ENCODE measurements at places on chromosomes 7 and 10.
A peak's percentile ranks its signal among the peaks of the same experiment; 100 is the strongest.

GRCh38 chr10:126843299-126843934, 61.8 kb upstream of the DOCK1 start:
- DNase-seq: no peak

- DNase-seq: no peak
Measured at GRCh38 chr10:14837003-14837756, 657 bp downstream of the CDNF start.

GRCh38 chr7:37550426-37550825, 101.8 kb upstream of the ELMO1 start:
- DNase-seq: no peak

DNA sequence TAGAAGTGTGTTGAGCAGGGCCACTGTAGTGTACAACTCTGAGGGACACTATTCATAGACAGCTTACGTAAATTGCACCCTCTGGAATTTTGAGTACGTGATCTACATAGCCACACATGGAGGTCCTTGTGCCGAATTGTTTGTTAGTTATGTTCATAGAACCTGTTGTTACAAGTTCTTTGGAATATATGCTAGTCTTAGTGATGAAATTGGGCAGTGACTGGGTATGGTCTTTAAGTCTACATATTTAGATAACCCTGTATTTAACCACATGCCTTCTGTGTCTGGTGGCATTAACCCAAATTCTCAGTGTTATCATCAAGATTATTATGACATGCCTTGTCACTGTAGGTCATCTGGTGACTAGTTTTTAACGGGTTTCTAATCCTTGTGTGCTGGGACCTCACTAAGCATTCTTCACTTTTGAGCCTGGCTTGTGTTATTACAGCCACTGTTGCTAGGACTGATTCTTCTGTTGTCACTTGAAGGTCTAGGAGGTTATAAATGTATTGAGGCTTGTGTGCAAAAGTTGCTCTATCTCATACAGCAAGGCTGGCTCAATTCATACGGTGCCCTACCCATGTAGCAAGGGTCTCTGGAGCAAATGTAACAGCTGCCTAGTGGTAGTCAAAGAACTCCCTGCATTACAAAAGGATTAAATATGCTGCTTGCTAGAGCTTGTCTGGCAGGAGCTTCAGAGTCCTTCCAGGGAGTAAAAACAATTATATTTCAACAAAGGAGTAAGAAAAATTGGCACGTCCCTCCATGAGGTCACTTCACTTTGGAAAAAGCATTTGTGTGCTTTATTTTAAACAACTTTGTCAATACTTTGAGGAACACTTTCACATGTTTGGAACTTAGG, 65.4 kb downstream of the CDK14 start:
- peak; percentile 42 for DNase-seq

DNA sequence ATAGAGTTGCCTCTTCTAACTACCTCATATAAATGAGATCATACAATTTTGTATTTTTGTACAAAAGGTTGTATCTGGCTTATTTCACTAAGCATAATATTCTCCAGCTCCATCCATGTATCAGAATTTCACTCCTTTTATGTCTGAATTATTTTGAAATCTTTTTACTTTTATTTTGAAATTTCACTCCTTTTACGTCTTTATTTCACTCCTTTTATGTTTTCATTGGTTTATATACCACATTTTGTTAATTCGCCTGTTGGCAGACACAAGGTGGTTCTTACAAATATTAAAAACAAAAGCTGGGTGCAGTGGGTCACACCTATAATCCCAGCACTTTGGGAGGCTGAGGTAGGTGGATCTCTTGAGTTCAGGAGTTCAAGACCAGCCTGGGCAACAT, 5.8 kb downstream of the EZH2 start:
- no peak for DNase-seq

GRCh38 chr7:25665374-25665773, 437.1 kb upstream of the NPVF start:
- no peak for DNase-seq

GRCh38 chr7:93758631-93759030, 131.9 kb downstream of the TFPI2 start:
- no peak for DNase-seq

DNA sequence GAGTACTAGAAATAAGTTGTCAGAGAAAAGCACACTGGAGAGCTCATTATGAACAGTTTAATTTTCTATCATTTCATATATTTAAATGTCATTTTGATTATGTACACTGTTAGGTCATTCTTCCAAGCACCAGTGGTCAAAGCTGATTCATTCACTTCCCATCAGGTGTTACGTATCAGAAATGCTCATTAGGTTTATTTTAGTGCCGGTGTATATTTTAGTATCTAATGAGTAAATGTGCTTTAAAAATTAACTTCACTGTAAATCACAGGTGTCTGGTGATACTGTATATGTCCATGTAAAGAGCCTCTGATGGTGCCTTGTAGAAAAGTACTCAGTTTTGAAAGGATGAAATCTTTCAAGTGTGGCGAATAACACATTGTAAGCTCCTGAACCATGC, 3.5 kb downstream of the DMTF1 start:
- DNase-seq: peak; percentile 21

GRCh38 chr10:104577163-104577562, 63.9 kb upstream of the SORCS3 start:
- no peak for DNase-seq

- DNase-seq: no peak
Measured at GRCh38 chr10:121338206-121338980, 259.9 kb downstream of the FGFR2 start.

DNA sequence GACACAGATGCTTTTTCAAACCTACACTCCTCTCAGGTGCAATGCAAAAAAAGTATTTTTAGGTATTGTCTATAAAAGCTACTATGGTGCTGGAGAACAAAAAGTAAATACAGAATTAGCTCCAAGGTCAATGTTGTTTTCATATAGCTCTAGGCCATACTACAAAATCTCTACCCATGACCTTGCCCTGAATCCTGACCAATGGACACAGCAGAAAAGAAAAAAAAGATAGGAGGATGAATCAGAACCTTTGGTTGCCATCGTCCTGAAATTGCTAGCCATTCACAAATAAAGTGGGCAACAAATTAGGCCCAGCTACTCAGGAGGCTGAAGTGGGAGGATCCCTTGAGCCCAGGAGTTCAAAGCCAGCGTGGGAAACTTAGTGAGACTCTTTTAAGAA, 35.2 kb upstream of the RELN start:
- DNase-seq: no peak

DNA sequence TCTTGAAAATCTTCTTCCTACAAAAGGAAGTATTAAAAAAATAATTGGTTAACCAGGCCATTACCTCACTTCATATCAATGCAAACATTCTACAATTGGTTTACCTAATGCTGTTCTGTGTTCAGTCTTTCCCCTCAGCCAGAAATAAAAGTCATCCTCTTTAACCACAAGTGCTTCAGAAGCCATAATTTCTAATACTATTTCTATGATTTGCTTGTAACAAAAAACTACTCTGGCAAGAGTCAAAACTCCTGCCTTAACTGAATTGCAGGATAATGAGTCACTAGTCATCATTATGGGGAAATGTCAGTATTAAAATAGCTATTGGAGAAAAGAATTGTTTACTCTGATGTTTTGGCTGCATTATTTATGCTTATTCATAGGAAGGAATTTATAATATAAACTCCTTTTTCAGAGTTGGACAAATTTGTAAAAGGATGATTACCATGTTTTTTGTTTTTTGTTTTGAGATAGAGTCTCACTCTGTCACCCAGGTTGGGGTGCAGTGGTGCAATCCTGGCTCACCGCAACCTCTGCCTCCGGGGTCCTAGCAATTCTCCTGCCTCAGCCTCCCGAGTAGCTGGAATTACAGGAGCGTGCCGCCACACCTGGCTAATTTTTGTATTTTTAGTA, 55.5 kb upstream of the ODAD2 start:
- DNase-seq: peak; percentile 97

GRCh38 chr10:130108934-130109604, 1.6 kb downstream of the C10orf143 start:
- DNase-seq: no peak

DNA sequence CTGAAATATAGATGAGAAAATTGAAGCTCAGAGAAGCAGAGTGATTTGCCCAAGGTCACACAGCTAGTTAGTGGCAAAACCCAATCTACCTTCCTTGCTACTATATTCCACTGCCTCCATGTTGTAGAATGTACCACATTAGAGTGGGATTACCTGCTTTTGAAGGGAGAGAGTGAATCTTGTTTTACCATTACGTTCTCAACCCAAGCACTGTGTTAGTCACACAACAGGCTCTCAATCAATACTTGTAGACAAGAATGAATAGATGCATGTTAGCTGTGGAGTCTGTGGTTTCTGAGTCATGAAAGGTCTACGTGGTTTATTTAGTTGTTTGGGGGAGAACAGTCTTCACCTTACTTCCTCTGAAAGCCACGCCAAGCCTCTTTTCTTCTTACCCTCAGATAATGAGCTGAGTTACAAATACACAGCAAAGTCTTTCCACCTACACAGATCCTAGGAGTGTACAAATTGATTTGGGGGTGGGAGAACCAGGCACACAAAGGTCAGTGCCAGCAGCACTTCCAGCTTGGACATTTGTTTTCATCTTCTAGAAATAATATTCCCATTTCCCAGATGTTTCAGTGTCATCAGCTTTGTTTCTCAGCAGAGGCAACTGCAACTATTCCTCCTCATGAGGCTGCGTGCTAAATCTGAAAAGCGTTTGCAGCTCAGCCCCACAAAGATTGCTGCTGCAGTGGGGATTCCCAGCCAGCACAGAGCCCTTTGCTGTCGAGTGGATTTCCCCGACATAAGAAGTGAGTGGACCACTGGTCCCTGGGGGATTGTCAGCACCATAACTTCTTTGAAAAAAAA, 71.5 kb upstream of the ADO start:
- peak; percentile 59 for DNase-seq

DNA sequence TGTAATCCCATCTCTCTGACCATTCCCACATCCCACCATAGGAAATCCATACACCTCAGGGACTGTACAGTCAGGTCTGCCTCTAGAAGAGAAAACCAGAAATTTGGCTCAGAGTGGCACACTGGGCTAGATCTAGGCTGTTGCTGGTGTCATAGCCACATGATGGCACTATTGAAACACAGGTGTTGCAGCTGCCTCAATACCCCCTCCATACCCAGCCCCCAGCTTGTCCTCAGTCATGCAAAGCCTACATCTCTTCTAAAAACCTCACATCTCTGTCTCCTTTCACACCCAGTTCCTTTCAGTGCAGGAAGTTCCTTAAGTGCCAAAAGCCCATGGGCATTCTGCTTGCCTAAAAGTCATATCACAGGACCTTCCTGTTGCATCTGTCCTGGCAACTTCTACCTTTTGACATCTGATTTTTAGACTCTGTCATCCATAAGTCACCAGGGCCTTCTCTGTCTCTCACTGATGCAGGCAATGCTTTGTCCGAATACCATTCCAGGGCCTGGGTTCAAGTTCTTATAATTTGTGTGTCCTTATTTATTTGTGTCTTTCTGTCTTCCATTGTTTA, 27.0 kb upstream of the HIBADH start:
- peak; percentile 39 for DNase-seq

DNA sequence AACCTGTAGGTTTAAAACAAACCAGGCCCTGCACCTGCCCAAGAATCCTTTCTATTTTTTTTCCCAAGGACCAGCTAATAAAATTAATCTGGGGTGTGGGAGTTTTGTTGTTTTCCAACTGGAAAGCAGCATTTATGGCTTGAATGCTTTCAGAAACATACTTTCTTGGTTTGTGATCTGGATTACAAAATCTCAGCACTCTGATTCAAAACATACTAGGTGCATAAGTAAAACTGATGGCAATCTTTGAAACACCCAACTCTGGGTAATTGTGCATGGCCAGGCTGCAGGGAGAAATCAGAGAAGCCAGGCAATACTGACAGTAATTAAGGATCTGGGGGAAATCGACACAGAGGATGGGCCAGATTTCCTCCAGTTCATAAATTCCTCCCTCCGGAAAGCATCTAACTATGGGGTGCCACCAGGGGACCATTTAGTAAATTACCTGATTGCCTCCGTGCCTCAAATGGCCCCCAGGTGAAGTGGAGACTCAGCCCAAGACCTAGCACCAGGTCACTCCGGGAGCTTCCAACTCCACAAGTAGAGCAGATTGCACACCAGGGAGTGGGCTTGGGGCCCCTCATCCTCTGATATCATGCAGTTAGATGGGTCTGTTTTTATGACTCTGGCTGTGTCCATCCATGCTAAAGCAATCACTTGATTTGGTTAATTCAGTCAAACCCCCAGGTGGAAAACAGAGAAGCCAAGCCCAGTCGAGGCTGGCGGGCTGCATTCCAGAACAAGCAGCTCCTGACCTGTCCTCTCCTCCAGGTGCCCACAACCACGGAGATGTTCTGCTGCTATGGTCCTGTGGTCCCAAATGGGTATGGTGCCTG, 15.2 kb upstream of the C10orf53 start:
- no peak for DNase-seq

GRCh38 chr10:126500185-126500584, 111.9 kb upstream of the ADAM12 start:
- no peak for DNase-seq

- no peak for DNase-seq
Measured at GRCh38 chr10:122091722-122092121, 102.8 kb downstream of the TACC2 start.

All from iris pigment epithelial cell (primary cell).